ENCODE measurements at places on chromosomes 16 and 17.

- no peak for DNase-seq
These were observed 2.4 kb upstream of the CACNA1H start for GRCh38 chr16:1150511-1150982.

DNA sequence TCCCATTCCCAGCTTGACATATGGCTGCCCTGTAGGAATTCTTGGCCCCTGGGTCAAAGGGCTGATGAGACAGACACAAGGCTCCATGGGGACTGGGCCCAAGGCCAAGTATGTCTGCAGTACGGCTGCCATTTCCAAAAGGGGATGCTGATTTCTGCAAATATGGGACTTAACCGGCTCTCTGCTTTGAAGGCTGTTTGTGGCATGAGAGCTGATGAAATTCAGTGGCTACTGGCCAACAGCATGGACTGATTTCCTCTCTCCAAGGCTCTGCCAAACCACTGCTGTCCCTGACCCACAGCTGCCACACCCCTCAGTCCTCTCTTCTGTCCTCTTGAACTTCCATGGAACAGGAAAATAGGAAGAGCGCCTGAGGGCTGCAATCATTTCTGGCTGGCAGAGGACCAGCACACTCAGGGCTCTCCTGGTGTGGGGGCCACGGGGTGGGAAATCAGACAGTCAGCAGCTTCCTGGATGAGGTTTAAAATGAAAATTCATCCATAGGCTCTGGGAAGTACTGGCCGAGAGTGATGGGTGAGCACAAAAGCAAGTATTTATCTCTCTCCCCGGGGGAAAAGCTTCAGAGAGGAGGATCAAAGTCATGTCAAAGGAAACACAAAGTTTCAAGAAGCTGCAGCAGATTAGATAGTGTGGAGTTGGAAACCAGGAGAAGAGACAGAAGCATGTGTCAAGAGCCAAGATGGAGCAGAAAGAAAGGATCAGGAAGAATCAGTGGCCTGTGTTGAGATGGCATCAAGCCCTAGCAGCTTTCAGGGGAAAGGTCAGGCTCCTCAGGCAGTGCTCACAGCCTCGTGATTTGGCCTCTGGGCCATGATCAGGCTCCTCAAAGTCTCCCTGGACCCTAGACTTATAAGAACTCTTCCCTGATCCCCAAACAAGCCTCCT, 64.1 kb upstream of the SREBF1 start:
- DNase-seq: no peak

- no peak for DNase-seq
These were observed 20.3 kb downstream of the ANKRD40 start for GRCh38 chr17:50687200-50688066.

DNA sequence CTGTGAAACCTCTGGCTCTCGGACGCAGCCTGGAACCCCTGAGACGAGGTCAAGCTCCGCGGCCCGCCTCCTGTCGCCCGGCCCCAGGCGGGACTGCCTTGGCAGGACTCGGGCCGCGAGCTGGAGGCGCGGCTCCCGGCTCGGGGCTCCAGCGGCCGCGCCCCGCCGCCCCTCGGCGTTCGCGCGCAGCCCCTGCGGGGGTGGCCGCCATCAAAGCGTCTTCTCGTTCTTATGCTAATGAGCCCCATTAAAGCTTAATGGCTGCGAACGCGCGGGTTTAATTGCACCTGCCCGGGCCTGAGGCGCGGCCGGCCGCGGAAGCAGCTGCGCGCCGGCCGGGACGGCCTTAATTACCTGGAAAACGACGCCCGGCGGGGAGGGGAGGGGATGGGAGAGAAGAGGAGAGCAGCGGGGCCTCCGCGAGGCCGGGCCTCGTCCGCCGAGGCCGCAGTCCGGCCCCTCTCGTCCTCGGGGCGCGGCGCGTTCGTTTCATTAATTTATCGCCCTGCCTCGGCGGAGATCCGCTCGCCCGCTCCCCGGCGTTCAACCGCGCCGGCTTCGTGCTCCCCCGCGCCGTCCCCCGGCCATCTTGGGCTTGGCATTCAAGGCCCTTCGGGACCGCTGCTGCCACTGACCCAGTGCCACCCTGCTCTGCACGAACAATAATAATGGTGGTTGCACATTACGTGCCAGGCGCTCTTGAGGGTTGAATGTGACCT, 19.2 kb downstream of the RAI1 start:
- DNase-seq: no peak

GRCh38 chr17:50168319-50168718, 2.5 kb downstream of the SGCA start:
- DNase-seq: no peak

DNA sequence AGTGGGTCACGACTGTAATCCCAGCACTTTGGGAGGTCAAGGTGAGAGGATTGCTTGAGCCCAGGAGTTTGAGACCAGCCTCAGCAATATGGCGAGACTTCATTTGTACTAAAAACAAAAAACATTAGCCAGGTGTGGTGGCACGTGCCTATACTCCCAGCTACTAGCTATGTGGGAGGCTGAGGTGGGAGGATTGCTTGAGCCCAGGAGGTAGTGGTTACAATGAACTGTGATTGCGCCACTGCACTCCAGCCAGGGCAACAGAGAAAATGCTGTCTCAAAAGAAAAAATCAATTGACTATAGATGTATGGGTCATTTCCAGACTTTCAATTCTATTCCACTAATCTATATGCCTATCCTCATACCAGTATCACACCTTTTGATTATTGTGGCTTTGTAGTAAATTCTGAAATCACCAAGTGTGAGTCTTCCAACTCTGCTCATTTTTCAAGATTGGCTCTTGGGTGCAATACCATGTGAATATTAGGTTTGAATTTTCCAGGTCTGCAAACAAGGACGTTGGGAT, 27.2 kb upstream of the CEP20 start:
- DNase-seq: no peak

- no peak for DNase-seq
These were observed 16.8 kb upstream of the MAPK3 start for GRCh38 chr16:30139583-30140481.

DNA sequence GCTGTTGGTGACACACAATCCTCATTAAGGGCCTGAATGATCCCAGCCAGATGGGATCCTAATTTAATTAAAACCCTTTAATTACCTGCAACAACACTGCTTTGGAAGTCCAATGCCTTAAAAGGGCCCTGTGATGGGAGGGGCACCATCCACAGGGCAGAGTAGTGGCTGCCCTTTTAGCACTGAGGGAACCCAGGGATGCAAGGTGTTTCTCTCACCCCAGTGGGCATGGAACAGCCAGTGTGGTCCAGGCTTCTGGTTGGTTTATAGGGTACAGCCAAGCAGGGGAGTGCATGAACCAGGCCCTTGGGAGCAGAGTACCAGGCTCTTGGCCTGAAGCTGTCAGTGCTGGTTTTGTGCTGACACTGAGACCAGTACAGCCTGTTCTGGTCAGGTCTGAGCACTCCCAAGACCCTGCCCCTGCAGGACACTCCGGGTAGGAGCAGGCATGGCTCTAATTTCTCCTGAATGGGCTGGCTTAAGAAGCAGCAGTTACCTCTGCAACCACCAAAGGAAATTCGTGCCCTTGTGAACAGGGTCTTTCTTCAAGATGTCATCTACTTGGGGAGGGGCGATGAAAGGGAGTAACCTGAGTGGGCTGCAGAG, 9.9 kb downstream of the NXPH3 start:
- no peak for DNase-seq

GRCh38 chr17:15966879-15967248, 21.9 kb downstream of the ADORA2B start:
- no peak for DNase-seq

- peak; percentile 71 for DNase-seq
These were observed at the start of gene NATD1 for GRCh38 chr17:21252796-21253645. Gene NATD1, minus strand, starts transcription at chr17:21253410. Its CDS starts 146 bp downstream, at chr17:21253264.

GRCh38 chr16:31187808-31188189, 7.9 kb downstream of the FUS start:
- no peak for DNase-seq

DNA sequence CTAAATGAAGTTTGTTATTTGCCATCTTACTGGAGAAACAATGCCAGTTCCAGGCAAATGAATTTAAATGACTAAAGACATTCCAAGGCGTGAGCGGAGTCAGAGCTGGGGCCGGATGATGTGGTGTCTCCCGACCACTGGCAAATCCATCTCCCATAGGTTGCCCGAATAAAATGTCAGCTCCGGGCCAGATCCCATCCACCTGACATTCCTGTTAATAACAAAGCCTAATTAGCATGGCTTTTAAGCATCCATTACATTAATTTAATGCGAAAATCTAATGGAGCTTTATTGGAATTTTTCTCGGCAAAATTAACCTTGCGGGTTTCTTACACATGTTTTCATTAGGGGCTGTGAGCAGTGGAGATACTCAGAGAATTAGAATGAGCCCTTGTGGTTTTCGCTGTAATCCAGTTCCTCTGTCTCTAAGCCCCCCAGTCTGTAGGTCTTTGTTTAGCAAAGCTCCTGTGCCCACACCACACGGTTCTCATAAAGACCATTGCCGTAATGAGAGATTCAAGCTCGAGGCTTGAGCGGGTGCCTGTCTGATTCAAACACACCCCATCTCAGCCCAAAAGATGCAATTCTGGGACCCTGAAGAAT, 123.3 kb downstream of the CCT6B start:
- no peak for DNase-seq

- no peak for DNase-seq
These were observed 93.3 kb downstream of the BRIP1 start for GRCh38 chr17:61770043-61770442.

DNA sequence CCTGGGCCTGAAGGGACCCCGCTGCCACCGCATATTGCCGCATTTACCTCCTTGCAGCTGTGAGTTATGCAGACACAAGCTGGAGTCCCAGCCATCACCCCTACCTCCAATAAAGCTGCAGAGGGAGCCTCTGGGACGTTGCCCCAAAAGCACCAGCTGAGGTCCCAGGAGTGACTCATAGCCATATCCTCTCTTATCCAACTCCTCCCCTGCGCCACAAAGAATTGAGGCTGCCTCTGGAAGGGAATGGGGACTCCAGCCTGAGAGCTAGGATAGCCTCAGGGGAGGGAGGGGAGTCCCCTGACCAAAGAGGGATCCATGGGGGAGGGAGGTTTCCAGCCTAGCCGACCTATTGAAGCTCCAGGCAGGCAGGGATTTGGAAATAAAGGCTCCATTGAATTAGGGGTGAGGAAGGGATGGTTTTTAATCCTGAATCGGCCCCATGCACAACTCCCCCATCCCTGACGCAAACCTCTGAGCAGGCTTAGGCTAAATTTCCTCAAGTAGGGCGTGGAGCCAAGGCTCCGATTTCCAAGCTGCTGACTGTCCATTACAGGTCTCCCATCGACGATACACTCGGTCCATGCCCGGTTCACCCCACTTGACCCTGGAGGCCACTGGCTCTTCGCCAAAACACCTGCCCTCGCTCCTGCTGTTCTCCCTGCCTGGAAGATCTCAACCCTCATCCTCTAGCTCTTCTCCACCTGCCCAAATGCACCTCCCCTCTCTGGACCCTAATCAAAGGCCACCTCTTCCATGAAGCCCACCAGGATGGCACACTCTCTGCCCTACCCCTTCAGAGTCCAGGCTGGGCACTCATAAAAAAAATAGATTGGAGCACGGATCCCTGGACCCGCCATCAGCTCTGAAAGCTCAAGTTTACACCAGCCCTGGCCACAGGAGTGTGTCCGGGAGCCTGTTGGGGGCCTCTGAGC, 27.5 kb downstream of the PIMREG start:
- DNase-seq: no peak

DNA sequence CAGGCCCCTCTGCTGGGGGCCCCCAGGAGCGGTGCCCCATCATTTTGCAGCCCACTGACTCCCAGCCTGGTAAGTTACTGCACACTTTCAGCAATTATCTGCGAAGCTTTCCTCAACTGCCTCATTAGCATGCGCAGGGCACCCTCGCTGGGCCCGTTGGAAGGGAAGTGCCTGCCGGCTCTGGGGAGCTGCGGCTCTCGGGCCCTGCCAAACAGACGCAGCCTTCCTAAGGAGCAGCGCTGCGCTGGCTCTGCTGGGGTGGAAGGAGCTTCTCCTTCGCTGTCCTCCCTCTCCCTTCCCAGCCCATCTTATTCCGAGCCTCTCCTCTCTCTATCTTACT, 71.0 kb downstream of the RBBP6 start:
- no peak for DNase-seq

DNA sequence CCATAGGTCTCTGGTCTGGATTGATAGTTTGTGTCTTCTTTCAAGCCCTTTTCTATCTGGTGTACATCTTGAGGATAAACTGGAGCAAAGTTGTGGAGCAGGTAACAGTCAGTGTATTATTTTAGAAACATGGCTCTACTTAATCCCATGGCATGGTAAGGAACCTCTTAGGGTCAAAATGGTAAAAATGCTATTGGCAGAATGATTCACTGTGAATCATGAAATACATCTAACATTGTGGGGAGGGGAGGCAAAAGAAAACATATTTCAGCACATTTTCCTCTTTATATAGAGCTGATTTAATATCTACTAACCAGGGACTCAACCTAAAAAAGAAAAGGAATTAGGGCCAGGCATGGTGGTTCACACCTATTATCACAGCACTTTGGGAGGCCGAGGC, 17.9 kb upstream of the ALDH3A2 start:
- DNase-seq: no peak

DNA sequence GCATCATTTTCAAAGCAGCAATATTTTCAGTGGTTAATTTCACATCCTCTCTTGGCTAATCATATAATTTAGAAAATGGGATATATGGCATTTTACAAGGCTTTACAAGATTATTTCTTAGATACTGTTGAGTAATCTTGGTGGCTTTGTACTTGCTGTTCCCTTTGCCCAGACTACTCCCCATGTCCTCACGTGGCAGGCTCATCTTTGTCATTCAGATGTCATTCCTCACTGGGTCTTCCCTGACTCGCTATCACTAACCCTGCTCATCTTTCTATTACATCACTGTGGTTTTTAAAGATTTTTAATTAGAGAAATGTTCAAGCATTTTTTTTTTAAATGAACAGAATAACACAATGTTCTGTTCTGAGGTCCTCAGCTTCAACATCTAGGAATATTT, 240.0 kb upstream of the IRX5 start:
- DNase-seq: no peak

DNA sequence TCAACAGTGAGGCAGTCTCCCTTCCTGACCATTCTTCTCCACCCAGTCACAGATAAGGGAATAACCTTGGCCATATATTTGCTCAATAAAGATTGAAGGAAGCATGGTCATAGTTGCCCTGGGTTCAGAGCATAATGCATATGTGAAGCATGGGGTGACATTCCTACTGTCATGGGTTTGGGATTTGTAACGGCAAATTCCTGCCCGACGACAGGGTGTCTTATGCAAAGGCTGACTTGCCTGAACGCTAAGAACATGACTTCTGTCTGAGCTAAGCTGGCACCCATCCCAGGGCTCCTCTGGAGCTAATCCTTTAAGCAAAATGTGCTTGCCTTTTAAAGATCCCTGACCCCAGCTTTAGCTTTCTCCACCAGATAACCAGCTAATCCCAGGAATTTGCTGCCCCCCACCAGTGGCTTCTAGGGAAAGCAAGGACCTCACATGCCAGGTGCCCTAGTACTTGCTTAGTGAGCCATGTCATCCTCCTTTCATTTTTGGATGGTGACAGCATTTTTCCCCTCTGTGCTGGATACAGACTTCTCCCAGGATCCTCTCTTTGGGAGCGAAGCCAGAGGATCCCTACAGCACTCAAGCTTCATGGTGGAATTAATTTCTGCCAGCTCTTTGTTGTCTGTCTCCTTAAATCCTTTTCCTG, 11.7 kb downstream of the SLC7A6OS start:
- DNase-seq: no peak

- DNase-seq: no peak
These were observed 54.8 kb upstream of the MAP3K14 start for GRCh38 chr17:45371414-45372324.

Measured in activated T-helper 1 cell treated with anti-CD3 and anti-CD28 coated beads, Interleukin-2, amount 50 U/mL, for 16 hours (primary cell).